ENCODE measurements at places on chromosomes 16 and 17. TPM values are rescaled to one million over a fixed set of nuclear protein-coding genes. Genes with fewer than 3 reads are reported as not detected.

DNA sequence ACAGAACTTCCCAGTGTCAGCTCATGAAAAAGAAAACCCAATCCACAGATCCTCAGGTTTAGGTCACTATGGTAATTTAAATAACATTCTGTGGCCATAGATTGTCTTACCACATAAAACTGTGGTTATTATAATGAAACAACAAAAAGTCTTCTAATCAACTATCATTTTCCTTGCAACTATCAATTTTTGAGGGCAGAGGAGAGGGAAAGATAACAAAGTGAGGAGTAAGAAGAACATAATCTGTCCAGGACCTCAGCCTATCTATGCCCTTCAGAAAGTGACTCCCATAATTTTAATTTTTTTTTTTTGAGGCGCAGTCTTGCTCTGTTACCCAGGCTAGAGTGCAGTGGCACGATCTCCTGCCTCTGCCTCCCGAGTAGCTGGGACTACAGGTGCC is 4.0 kb upstream of the GGNBP2 start:
- no peak for DNase-seq

- peak; percentile 32 for DNase-seq
Measured at GRCh38 chr17:8488901-8489300, 53.2 kb downstream of the NDEL1 start.

DNA sequence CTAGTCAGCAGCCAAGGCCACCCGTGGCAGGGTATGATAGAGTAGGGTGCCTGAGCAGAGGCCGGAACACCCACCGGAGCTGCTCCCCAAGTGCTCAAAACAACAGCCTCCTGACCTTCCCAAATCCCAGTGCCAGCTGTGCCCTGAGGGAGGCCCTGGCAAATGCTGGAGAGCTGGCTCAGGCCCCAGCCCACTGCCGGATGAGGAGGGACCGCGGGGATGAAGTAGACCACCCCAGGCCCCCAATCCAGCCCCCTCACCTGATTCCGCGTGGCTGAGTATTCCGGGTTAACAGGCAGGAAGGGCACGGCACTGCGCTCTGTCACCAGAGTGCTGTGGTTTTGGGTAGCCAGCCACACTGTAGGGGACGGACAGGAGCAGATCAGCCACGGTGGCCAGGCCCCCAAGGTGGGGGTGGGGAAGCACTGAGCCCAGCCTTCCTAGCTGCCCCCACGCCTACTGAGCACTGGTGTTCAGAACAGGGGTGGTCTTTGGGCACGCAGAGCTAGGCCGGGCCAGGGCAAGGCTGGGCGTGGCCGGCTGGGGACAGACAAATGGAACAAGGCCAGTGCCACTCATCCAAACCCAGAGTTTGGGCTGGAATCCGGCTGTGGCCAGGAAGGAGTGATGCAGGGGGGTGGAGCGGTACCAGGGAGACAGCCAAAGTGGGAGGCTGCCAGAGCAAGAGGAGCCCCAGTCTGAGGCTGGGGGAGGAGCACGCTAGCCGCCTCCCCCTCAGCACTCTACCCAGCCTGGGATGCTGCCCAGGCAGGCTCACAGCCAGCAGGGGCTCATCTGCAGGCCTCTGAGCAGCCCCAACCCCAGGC is 9.1 kb downstream of the TP53I13 start:
- peak; percentile 58 for DNase-seq

DNA sequence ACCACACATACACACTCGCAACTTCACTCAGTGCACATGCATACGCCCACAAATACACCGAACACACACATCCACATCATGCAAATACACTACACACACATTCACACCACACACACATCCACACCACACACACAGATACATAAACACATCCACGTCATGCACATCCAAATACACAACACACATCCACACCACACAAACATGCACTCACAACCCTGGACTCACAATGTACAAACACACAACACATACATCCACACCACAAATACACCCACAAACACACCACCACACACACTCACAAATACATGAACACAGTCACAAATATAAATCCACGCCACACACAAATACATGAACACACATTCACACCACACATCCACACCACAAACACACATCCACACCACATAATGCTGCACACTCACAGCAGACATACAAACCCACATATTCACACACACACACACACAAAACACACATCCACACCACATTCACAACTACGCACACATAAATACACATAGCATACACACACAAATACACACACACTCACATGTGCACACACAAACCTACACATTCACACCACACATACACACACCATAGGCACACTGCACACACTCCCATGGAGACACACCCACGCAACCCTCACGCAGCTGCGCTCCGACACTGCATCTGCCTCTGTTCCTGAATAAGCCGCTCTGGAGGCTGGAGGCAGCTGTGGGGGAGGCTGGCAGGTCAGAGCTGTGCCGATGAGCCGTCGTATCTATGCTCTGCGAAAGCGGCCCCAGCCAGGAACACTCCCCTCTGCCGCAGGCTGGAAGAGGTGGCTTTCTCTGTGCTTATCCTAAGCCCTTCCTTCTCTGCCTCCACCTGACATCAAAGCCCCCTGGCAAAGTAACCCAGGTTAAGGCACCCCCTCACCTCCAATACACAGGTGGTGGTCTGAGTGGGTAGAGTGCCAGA is 141.8 kb downstream of the GRIN2A start:
- DNase-seq, result peak; percentile 37

Gene CA5A
- not detected for total RNA-seq

DNA sequence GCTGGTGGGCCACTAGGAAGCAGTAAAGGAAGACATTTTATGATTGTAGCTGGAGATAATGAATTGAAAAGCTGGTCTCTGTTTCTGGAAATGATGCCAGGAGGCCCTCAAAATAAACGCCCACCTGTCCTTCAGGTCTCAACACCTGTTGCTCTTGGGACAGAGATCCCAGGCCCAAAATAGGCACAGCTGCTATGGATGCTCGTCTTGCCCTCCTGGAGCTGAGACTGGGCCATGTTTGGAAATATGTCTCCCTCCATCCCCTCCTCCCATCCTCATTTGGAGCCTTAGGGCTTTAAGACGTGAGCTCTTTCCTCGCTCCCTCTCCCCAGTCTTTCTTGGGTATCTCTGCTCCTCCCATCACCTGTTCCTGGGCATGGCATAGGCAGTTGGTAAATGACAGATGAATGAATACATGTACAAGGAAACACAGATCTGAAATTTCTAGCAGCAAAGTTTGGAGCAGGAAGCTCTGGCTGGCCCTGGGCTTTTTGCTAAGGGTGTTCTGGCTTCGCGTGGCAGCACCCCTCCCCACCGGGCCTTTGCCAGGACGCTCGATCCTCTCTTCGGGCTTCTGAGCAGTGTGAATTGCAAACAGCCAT is 33.3 kb downstream of the MYH3 start:
- DNase-seq, result peak; percentile 4

GRCh38 chr17:62662855-62663254 is 35.4 kb downstream of the MRC2 start:
- DNase-seq, result no peak

Gene SLC16A6
- total RNA-seq, result 0.15 TPM

- no peak for DNase-seq
Measured at GRCh38 chr16:2460391-2460713, 443 bp downstream of the TEDC2 start.

All from H7 (cell line).